Occipital lobe (tissue), 3 donors: ENCODE measurements at places on chromosomes 12 and 14.

GRCh38 chr12:42987216-42987650 is 397.7 kb upstream of the PRICKLE1 start:
- no peak for DNase-seq

DNA sequence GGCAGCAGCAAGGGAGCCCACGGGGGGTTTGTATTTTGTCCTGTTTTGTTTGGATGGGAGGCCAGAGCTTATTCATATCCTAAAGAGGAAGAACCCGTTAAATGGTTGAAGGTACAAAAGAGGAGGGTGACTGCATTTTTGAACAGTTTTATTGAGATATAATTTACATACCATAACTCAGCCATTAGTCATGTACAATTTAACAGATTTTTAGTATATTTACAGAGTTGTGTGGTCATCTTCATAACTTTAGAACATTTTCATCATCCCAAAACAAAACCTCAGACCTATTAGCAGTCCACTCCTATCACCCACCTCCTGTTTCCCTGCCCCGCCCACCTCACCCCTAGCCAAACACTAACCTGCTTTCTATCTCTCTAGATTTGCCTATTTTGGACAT is 12.6 kb downstream of the NRDE2 start:
- no peak for DNase-seq

- DNase-seq = no peak
Observed at GRCh38 chr12:38053655-38054464, 262.7 kb upstream of the ALG10B start.

- no peak for DNase-seq
Observed at GRCh38 chr14:53390008-53390407, 236.9 kb upstream of the DDHD1 start.

GRCh38 chr12:2683283-2684025 is 111.3 kb upstream of the FKBP4 start:
- no peak for DNase-seq

- no peak for DNase-seq
Observed at GRCh38 chr12:64889434-64890216, 65.2 kb downstream of the TBC1D30 start.

GRCh38 chr12:114735680-114736374 is 51.9 kb upstream of the TBX3 start:
- no peak for DNase-seq

DNA sequence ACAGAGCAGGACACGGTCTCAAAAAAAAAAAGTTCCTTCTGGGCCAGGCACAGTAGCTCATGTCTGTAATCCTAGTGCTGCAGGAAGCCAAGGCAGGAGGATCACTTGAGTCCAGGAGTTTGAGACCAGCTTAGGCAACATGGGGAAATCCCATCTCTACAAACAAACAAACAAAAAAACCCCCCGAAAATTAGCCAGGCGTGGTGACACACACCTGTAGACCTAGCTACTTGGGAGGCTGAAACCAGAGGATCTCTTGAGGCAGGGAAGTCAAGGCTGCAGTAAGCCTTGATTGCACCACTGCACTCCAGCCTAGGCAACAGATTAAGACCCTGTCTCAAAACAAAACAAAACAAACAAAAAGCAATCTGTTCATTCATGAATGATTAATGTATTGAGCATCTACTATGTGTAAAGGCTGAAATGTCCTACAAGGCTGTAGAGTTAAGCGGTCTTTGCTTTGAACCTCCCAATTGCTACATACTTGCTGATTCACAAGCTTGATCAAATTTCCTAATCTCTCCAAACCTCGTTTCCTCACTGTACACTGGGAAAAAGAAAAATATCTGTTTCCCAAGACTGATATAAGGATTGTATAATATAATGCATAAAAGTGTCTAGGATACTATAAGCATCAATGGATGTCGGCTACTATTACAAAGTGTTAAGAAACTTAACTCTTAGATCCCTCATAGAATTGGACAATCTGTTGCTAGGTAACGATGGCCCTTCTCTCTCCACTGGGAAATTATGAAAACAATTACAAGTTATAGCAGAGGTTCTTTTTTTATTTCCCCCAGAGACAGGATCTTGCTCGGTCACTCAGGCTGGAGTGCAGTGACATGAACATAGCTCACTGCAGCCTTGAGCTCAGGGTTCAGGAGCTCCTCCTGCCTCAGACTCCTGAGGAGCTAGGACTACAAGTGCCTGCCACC is 7.9 kb upstream of the RILPL2 start:
- DNase-seq = no peak

DNA sequence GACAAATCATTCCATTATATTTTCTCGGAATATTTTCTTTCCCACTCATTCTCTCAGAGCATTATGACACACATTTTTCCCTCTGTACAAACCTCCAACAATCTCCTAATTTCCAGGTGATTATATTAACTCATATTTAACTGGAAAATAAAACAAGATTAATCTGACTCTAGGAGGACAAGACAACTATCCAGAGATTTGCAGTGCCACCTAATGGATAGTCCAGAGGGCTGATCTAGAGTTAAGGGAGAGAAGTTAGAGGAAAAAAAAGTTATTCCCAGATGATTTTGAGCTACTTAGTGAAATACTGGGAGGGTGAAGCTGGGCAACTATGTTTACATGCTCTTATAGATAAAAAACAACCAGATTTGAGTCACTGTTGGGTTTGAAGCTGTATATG is 161.7 kb downstream of the ALX1 start:
- no peak for DNase-seq
